Tibial nerve (tissue), 4 donors: ENCODE measurements at places on chromosomes 1 and 21. TPM values are rescaled to one million over a fixed set of nuclear protein-coding genes. Genes with fewer than 3 reads are reported as not detected.

DNA sequence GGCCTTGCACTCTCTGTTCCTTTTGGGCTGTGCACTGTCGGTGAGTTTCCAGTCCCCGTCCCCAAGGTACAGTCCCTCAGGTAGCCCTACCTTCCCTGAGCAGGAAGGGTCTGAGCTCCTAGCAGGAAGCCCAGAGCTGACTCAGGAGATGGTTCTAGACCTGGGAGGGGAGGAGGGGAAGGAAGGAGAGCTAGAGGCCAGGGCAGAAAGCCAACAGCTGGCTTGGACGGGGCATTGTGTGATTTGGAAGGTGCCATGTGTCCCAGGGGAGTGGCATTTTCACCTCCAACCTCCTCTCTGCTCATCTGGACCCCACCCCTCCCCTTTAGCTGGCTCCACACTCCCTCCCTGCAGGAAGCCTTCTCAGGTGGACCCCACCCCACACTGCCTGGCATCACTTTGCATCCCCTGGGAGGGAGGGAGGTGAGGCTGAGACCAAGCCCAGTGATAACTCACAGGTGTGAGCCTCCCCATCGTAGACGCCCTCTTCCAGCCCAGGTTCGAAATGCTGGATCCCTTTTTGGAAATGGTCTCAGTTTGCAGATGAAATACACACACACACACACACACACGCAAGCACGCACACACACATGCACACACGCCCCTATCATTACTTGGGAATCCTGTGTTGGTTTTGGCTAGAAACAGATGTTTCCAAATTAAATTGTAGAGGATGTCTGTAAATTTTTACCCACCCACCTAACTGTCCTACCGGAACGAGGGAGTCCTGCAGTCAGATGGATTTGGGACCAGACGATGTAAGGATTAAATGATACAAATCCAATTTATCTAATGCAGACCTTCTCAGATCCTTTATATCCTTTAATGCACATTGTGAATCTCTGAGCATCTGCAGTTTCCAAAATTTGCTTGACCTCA lies 19.7 kb upstream of the IFNLR1 start:
- no peaks in the 10 kb centered on the region for H3K27me3 ChIP-seq
- no peak for DNase-seq
- no peaks in the 10 kb centered on the region for H3K36me3 ChIP-seq
- H3K4me3 ChIP-seq: no peak overlapping the region
- H3K27ac ChIP-seq: no peak overlapping the region
- no peaks in the 10 kb centered on the region for H3K4me1 ChIP-seq

- no peak overlapping the region for H3K27ac ChIP-seq
- no peaks in the 10 kb centered on the region for H3K36me3 ChIP-seq
- H3K27me3 ChIP-seq: no peaks in the 10 kb centered on the region
- peaks cover 2% of the 10 kb centered on the region for H3K4me1 ChIP-seq
- H3K4me3 ChIP-seq: peak overlapping the region; percentile 5
These were observed 4.2 kb downstream of the CD48 start for GRCh38 chr1:160707236-160708064.

DNA sequence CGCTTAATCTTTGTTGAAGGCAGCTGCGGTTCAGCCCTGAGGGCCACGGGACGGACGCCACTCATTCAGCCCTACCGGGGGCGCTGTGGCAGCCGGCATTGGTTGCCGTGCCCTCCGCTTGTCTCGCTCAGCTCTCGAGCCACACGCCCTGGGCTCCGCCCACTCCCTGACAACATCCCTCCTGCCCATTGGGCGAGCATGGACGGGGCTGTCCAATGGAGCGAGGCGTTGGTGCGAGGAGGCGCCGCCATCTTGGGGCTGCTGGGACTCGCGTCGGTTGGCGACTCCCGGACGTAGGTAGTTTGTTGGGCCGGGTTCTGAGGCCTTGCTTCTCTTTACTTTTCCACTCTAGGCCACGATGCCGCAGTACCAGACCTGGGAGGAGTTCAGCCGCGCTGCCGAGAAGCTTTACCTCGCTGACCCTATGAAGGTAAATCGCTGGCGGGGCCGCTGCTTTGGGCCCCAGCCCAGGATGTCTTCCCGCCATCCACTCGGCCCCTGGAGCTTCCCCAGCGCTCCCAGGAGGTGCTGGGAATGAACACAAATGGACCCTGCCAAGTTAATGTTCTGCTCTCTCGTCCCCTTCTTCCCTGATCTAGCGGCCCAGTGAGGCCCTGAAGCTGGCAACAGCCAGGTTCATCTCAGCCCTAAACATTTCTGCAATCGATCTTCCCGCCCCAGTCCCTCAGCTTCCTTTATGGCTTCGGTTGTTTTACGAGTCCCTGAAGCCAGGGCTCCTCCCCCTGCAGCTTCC lies at the start of gene SRP9:
SRP9 (plus strand) TSS at position 244 of the 754 bp plus-strand sequence; CDS start at position 359, 115 bp downstream.
- H3K27ac ChIP-seq: peak within 1 kb of the TSS; percentile 95
- DNase-seq: peak; percentile 97
- peaks cover 6% of the 10 kb centered on the region for H3K36me3 ChIP-seq

DNA sequence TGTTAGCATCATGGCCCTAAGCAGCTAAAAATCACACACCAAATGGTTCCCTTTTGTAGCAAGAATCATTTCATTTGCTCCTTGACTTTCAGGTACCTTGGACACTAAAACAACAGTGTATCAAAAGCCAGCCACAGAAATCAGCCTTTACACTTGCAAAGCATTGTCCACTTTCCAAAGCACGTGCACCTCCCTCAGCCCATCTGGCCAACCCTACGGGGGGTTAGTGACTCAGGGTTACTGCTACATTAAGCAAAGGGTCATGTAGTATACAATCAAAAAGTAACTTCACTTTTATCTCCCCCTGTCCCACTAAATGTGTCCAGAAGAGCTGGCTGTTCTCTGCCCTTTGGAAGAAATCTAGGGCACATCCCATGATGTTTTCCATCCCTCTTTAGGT lies 149.7 kb downstream of the HIVEP3 start:
- H3K27ac ChIP-seq: no peak overlapping the region
- H3K36me3 ChIP-seq: no peaks in the 10 kb centered on the region
- H3K4me1 ChIP-seq: peaks cover 88% of the 10 kb centered on the region

- H3K4me1 ChIP-seq: no peaks in the 10 kb centered on the region
- no peak overlapping the region for H3K4me3 ChIP-seq
- no peaks in the 10 kb centered on the region for H3K36me3 ChIP-seq
- H3K27ac ChIP-seq: no peak overlapping the region
- no peaks in the 10 kb centered on the region for H3K27me3 ChIP-seq
These were observed 196.0 kb upstream of the NCAM2 start for GRCh38 chr21:20802201-20802600.

GRCh38 chr21:17491716-17492414 lies 21.0 kb upstream of the CXADR start:
- peak overlapping the region; percentile 4 for H3K27ac ChIP-seq
- H3K4me1 ChIP-seq: peaks cover 4% of the 10 kb centered on the region

Gene ZNF593OS
- not detected for total RNA-seq

Gene VANGL2
- 0.84 TPM for total RNA-seq

Gene CCDC24
- 5.4 TPM for total RNA-seq

Gene CCDC185
- not detected for total RNA-seq
